ENCODE measurements at places on chromosomes 2 and 18.

DNA sequence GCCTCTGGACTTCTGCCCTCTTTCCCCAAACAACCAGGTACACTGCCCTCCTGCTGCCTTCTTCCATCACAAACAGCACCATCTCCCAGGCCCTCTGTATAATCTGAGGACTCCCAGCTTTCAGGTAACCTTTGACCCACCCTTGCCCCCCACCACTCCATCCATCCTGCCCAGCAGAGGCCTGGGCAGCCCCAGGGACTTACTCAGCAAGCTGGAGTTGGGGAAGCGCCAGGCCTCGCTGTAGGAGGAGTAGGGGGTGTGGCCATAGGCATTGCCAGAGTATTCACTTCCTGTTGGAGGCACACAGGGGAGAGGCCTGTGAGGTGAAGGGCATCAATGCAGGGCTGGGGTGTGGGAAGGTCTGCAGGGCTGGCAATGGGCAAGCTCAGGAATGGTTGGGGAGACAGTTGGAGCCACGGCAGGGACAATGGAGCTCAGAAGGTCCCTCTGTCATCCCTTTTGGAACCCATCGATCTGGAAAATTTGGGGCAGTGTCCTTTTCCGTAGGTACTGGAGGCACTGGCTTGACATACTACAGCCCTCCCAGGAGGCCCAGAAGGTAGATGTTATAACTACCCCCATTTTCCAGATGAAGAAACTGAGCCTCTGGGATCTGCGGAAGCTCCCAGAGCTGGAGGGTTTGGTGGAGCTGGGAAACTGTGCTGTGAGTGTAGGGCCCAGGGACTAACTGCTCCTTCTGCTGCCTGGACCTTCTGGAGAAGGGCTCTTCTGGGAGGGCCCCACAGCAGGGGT is 46.3 kb downstream of the PSD4 start:
- no peak for DNase-seq

DNA sequence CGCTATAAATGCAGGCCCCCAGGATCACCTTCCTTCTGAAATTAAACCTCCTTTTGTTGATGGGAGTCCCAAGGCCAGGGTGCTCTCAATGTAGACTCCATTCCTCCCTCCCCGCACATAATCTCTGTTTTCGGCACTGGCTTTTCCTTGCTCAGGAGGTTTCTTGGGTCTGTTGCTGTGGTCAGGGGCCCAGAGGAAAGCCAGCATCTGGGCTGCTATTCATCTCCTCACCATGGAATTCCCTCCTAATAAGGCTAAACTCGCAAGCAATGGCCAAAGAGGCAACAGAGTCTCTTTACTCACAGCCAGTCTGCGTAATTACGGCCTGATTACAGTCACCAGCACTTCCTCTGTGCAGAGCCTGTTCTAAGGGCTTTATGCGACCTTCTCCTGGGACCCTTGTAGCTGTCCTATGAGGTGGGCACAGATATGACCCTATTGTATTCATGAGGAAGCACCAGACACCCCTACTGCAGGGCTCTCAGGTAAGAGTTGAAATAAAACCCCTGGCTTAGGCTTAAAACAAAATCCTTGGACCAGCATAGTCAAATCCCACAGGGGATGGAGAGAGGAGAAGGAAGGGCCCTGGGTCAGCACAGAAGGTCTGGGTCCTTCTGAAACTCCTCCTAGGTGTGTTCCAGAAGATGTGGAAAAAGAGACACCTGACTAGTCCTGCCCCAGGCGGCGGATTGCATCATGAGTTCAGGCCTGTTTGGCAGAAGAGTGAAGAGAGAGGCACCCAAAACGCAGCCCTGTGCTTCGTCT is 105.0 kb upstream of the SH3BP4 start:
- no peak for DNase-seq

DNA sequence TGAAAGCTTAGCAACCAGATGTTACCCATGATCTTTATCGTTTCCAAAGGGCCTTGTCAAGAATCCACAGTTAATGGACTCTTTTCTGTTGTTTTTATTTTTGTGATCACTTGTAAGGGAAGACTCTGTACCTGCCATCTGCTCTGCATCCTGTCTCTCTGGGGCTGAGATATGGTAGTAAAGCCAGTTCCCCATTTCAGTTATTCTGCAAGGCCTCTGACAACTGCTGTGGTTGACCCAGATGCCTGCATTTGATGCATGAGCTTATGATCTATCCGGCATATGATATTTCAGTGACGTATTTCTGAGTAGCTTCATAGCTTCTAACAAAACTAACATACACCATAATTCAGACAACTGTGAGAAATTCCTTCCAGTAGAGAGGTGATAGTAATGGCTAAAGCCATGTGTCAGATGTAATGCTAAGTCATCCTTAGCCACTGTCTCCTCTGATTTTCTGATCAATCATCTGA is 105.1 kb downstream of the TPO start:
- no peak for DNase-seq

- DNase-seq = no peak
Observed at GRCh38 chr2:148994341-148994740, 44.2 kb upstream of the LYPD6B start.

GRCh38 chr2:7634409-7634808 is 717.2 kb downstream of the RNF144A start:
- no peak for DNase-seq

DNA sequence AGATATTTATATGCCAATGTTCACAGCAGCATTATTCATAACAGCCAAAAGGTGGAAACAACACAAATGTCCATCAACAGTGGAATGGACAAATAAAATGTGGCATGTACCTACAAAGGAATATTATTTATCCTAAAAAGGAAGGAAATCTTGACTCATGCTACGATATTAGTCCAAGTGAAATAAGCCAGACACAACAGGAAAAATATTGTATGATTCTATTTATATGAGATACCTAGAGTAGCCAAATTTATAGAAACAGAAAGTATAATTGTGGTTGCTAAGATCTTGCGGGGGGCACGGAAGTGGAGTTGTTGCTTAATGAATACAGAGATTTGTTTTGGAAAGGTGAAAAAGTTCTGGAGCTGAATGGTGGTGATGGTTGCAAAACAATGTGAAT is 33.0 kb upstream of the CCDC150 start:
- no peak for DNase-seq

- no peak for DNase-seq
Observed at GRCh38 chr2:129004485-129004884, 685.8 kb upstream of the HS6ST1 start.

Measured in immature natural killer cell (primary cell).